WTC11 (cell line): ENCODE measurements at places on chromosomes 5 and 9. TPM values are rescaled to one million over a fixed set of nuclear protein-coding genes. Genes with fewer than 3 reads are reported as not detected.

DNA sequence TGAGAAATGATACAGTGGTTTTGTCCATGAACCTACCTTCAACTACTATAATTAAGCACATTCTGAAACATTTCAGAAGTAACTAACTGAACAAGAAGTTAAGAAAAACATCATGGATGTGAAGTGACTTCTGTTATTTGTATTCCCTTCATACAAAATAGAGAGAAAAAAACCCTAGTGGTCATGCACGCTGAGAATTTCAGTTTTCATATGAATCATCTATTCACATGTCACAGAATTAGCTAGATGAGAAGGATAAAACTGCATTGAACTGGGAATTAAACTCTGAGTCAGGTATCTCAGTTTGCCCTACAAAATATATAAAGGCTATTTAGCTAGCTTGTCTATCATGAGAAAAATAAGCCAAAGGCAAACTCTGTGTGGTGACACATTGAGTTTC is 451.8 kb upstream of the FTMT start:
- no peak for DNase-seq

DNA sequence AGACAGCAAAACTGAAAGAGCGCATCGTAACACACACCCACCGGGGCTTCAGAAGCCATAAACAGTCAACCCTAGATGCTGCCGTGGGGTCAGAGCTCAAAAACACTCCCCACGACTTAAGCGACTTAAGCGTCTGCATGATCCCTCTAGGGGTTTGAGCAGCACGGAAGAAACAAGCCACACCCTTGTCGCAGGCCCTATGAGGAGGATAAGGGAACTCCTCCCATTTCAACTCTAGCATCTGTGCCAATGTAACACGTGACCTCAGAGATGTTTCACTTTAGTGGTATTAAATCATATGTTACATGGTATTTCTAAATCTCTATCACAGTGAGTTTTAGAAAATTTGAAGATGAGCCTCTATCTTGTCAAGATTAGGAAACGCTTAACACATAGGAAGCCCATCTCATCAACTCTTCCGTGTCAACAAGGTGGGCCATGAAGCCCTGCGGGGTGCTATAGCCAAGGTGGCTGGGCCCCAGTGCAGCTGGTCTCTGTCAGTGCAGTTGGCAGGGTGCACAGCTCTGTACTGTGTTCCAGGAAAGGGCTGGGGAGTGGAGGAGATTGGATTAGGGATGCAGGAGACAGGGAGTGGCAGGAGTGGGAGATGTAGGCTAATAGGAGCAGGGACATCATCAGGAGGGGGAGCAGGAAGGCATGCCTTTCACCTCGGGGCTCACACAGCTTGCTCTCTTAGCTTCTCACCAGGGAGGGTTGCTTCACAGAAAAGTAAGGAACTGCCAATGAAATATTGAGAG is 33.1 kb downstream of the ZCCHC9 start:
- DNase-seq = no peak

DNA sequence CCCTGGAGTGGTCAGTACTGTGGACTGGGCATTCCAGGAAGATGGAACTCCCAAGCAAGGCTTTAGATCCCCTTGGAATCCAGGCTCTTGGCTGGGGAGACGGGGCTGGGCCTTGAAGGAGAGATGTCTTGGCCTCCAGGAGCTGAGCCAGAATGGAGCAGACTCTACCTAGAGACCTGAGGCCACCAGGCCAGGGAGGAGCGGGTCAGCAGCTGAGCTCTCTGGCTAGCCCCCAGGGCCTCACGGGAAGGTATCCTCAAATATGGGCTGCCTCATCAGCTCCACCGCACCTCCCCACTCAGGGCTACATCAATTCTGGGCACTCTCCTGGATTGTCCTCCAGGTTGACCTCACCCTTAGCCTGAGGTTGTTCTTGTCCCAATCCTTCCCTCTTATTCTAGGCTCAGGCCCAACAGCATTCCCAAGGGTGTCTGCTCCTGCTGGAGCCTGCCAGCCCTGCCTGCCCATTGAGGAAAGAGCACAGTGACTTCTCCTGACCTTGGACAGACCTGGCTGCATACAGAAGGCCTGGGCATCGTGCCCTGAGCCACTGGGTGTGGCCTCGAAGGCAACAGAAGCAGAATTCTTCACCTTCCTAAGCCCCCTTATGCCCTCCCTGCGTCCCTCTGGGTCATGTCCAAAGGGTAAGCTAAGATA is 3.0 kb upstream of the PDLIM4 start:
- DNase-seq = no peak

- no peak for DNase-seq
Observed at GRCh38 chr5:65474130-65474711, 7.5 kb downstream of the ADAMTS6 start.

- no peak for DNase-seq
Observed at GRCh38 chr9:82565188-82565969, 497.6 kb downstream of the RASEF start.

DNA sequence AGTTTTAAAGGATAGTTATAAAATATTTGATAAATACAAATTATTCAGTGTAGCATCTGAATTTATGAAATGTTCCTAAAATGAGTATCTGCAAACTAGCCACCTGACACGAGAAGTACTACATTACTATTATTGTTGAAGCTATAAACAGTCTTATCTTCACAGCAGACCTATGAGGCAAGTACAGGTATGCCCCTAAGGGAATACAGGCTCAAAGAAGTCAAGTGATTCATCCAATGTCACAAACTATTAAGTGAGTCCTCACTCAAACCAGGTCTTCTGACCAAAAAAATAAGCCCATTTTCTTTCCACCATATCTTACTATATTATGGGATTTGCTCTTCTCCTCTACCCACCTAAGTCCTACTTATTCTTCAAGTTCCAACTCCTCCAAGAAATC is 28.7 kb downstream of the STRBP start:
- no peak for DNase-seq

DNA sequence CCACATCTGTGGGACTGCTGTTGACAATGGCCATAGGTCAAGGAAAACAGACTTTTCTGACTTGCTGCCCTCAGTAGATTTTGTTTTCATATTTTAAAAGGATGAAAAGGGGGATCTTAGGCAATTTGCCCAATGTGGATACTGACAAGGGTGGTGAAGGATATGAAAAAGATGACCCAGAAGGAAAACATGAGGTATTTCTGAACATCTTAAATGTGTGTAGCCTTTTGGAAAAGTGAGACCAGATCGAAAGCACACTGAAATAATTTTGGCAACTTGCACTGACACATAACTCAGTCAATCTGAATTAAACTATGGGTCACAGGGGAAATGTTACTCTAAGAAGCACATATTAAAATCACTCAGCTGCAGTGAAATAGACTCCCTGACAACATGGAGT is 1793.0 kb upstream of the ACO1 start:
- DNase-seq = no peak

- DNase-seq = peak; percentile 64
Observed at GRCh38 chr9:26975728-26976707, 19.8 kb downstream of the IFT74 start.

The SPINK7 gene
- not detected in 3 replicates for total RNA-seq

DNA sequence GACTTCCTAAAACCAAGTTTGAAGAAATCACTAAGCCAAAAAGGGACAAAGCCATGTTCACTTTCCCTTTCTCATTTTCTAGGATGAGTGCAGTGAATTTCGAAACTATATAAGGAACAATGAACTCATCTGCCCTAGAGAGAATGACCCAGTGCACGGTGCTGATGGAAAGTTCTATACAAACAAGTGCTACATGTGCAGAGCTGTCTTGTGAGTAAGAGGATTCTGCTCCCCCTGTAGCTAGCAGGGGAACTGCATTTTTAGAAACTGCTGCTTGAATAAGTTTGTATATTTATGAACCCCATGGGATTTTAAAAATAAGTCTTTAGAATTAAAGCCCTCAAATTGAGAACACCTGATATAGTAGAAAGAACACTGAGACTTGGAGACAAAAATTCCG is 42.7 kb upstream of the SPINK14 start:
- DNase-seq = no peak

GRCh38 chr5:141677415-141677814 is 4.6 kb downstream of the ARAP3 start:
- peak; percentile 67 for DNase-seq

- no peak for DNase-seq
Observed at GRCh38 chr9:127021664-127022363, 100.6 kb downstream of the ANGPTL2 start.

DNA sequence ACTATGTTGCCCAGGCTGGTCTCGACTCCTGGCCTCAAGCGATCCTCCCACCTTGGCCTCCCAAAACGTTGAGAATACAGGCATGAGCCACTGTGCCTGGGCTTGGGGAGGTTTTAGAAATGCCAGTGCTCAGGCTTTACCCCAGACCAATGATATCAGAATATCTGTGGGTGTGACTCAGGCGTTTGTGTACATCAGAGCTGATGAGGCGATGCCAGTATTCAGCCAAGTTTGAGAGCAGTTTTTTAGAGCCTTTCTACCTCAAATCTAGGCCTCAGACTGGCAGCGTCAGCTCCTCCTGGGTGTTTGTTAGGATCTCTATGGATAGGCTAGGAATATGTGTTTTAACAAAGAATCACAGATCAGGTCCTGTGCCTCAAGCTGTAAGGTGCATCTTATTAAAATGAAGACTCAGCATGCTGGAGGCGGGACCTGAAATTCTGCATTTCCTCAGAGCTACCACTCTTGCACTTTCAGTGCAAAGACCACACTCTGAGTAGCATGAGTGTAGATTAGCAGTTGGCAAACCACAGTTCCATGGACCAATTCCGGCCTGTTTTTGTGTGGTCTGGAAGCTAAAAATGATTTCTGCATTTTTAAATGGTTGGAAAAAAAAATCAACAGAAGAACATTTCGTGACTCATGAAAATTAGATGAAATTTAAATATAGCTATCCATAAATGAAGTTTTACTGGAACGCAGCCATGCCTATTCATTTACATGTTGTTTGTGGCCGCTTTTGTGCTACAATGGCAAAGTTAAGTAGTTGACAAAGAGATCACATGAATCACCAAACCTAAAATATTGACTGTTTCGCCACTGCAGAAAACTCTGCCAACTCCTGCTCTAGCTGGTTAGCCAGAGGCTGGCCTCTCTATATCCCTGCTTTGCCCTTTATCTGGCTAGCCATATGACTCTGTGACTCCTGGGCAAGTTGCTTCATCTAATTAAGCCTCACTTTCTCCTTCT is 92.2 kb downstream of the KLF4 start:
- no peak for DNase-seq

DNA sequence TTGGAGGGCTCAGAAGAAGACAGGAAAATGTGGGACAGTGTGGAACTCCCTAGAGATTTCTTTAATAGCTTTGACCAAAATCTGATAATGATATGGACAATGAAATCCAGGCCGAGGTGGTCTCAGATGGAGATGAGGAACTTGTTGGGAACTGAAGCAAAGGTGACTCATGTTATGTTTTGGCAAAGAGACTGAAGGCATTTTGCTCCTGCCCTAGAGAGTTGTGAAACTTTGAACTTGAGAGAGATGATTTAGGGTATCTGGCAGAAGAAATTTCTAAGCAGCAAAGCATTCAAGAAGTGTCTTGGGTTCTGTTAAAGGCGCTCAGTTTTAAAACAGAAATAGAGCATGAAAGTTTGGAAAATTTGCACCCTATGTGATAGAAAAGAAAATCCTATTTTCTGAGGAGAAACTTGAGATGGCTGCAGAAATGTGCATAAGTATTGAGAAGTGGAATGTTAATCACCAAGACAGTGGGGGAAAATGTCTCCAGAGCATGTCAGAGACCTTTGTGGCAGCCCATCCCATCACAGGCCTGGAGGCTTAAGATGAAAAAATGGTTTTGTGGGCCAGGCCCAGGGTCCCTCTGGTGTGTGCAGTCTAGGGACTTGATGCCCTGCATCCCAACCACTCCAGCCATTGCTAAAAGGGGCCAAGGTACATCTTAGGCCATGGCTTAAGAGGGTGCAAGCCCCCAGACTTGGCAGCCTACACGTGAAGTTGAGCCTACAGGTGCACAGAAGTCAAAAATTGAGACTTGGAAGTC is 463.7 kb upstream of the TLE4 start:
- DNase-seq = no peak

The NKD2 gene
- total RNA-seq = 12.8 to 16.6 TPM (median 15.9 TPM) in 3 replicates

DNA sequence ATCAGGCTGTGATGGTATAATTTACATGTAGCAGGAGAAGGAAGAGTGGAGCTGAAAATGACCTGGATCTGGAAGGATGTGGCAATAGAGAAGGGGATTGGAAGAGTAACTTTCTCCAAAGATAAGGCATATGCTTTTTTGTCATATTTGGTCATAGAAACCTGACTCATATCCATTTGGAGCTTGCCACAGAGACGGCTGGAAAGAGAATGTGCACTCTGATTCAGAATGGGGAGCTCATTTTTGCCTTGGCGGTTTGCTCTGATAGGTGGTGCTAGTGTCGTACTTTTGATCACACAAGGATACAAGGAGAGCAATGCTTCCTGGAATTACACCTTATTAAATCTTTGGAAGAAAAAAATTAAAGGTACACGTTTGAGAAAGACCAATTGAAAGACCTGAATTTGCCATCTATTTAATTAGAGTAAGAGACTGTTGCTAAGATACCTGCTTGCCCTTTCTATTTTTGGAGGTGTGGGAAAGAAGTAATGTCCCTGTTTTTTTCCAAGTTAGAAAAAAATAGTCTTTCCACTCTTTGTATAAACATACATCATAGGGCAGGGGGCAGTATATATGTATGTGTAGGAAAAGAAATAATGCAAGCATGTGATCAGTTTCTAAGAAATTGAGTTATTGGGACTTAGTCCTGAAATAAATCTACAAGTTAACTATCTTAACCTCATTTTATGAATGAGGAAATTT is 5.4 kb downstream of the LSM11 start:
- DNase-seq = no peak

DNA sequence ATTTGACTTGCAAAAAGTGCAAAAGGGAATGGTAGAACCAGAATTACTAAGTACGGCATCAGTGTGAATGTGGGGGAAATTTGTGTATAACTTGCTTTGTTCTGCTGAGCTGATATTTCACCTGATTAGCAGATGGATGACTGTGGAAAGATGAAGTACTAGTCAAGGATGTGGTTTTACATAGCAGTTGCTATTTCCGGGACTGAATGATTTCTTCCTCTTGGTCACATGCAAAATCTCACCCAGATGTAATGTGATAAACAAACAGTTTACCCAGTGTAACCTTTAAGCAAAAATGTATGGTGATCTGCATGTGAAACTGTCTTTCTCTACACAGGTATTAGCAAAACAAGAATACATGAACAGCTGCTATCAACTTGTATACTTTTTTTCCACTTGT is 46.1 kb downstream of the DCP2 start:
- DNase-seq = no peak

The DMGDH gene
- total RNA-seq = 0.21 to 0.37 TPM (median 0.35 TPM) in 3 replicates

The LCN15 gene
- 0.52 to 1.0 TPM (median 0.96 TPM) in 3 replicates for total RNA-seq

The SV2C gene
- total RNA-seq = 0.05 to 0.09 TPM (median 0.07 TPM) in 3 replicates

- DNase-seq = no peak
Observed at GRCh38 chr5:133941456-133942196, 26.8 kb downstream of the C5orf15 start.

DNA sequence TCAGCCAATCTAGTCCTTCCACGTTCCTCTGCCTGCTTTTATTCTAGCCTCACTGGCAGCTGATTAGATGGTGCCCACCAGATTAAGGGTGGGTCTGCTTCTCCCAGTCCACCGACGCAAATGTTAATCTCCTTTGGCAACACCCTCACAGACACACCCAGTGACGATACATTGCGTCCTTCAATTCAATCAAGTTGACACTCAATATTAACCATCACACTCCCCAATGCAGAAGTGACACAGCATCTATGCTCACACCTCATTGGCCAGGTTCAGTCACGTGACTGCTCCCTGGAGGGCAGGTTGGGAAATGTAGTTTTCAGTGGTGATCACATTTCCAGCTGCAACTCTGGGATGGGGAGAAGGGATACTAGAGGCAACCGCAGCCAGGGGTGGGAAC is 13.0 kb downstream of the SUSD3 start:
- peak; percentile 62 for DNase-seq

- DNase-seq = no peak
Observed at GRCh38 chr5:173885054-173885443, 3.1 kb upstream of the CPEB4 start.

The TMEM174 gene
- total RNA-seq = not detected in 3 replicates

The IRX2 gene
- total RNA-seq = 51.5 to 63.2 TPM (median 52.0 TPM) in 3 replicates
